Tibial nerve (tissue), 4 donors: ENCODE measurements at places on chromosomes 7 and 10. TPM values are rescaled to one million over a fixed set of nuclear protein-coding genes. Genes with fewer than 3 reads are reported as not detected.

The SLC29A3 gene
- 7.8 TPM for total RNA-seq

- DNase-seq = no peak
- no peak overlapping the region for H3K4me3 ChIP-seq
- H3K27ac ChIP-seq = no peak overlapping the region
- no peaks in the 10 kb centered on the region for H3K36me3 ChIP-seq
- H3K4me1 ChIP-seq = no peaks in the 10 kb centered on the region
- H3K27me3 ChIP-seq = no peaks in the 10 kb centered on the region
Observed at GRCh38 chr7:153027210-153027609, 267.7 kb downstream of the ACTR3B start.

GRCh38 chr7:87322912-87323311 is 22.6 kb upstream of the CROT start:
- DNase-seq = no peak
- H3K4me3 ChIP-seq = no peak overlapping the region
- no peaks in the 10 kb centered on the region for H3K27me3 ChIP-seq

DNA sequence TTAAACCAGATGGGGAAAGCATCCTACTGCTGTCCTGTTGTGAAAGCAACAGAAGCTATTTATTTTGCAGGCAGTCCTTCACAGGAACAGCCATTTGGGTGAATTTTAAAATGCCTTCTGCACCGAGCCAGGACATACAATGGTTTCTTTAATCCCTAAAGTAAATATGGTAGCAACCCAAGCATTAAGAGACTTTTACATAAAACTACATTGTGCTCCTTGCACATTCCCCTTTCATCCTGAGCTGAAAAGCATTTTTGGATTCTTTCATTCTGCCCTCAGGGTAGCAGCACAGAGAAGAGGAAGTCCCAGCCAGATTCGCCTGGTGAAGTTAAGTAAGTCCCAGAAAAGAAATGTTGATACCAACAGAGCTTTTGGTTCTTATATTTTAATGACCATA is 84.0 kb upstream of the FAM3C start:
- H3K4me3 ChIP-seq = no peak overlapping the region
- peaks cover 11% of the 10 kb centered on the region for H3K4me1 ChIP-seq
- DNase-seq = no peak
- no peaks in the 10 kb centered on the region for H3K27me3 ChIP-seq
- H3K36me3 ChIP-seq = no peaks in the 10 kb centered on the region
- H3K27ac ChIP-seq = no peak overlapping the region

GRCh38 chr7:74222851-74223710 is 13.3 kb downstream of the LAT2 start:
- no peak overlapping the region for H3K27ac ChIP-seq
- no peaks in the 10 kb centered on the region for H3K27me3 ChIP-seq
- no peak for DNase-seq
- no peak overlapping the region for H3K4me3 ChIP-seq
- H3K4me1 ChIP-seq = no peaks in the 10 kb centered on the region
- no peaks in the 10 kb centered on the region for H3K36me3 ChIP-seq

- no peak overlapping the region for H3K4me3 ChIP-seq
- no peaks in the 10 kb centered on the region for H3K4me1 ChIP-seq
- no peak overlapping the region for H3K27ac ChIP-seq
- H3K36me3 ChIP-seq = no peaks in the 10 kb centered on the region
- no peak for DNase-seq
Observed at GRCh38 chr7:70624500-70625103, 507.3 kb upstream of the GALNT17 start.

GRCh38 chr10:62467527-62467926 is 93.4 kb downstream of the ZNF365 start:
- H3K36me3 ChIP-seq = no peaks in the 10 kb centered on the region
- no peak for DNase-seq
- no peak overlapping the region for H3K4me3 ChIP-seq
